Effector memory CD8-positive, alpha-beta T cell (primary cell): ENCODE measurements at places on chromosomes 7 and 10.

DNA sequence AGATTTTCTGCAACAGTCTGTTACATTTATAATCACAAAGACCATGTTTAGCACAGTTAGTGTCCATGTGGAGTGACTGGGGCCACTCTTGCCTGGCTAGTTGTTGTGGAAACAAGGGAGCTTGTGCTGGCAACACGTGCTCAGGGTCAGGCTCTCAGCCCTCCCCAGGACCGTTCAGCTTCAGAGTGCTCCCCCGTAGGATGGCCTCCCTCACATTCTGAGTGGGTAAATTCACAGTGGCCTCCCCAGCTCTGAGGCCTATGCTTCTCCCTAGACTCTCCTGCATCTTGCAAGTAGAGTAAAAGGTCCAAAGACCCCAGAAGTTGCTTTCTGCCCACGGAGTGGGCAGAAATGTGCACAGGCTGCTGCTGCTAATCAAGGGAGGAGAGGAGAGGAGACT, 122.3 kb downstream of the ADCY1 start:
- DNase-seq: no peak

- no peak for DNase-seq
Observed at GRCh38 chr10:35946556-35946955, 304.5 kb upstream of the FZD8 start.

GRCh38 chr10:11280187-11280932, 262.7 kb downstream of the CELF2 start:
- no peak for DNase-seq

DNA sequence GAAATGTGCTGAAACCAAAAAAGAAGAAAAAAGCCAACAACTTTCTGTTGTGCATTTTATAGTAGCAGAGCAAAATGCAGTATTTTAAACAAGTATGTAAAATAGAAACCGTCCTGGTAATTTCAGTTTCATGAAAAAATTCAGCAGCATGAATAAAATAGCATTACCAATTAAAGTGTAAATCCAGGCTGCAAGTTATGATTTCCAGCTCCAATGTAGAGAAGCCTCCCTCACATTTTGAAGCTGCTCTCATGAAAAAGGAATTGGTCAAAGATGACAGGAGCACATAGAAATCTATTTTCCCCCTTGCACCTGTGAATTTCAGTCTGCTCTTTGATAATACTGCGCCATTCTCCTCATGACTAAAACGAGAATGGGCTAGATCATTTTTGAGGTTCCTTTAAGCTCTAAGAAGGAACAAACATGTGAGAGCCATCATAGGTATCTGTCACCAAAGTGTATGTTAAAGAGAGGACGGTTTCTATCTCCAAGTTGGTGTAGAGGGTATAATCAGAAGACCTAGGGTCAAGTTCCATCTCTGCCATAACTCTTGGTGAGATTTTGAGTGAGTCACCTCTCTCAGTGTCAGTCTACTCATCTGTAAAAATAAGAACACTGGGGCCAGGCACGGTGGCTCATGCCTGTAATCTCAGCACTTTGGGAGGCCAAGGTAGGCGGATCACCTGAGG, 107.5 kb downstream of the MTPAP start:
- no peak for DNase-seq

GRCh38 chr7:30930621-30931020, 19.0 kb downstream of the AQP1 start:
- DNase-seq: no peak

DNA sequence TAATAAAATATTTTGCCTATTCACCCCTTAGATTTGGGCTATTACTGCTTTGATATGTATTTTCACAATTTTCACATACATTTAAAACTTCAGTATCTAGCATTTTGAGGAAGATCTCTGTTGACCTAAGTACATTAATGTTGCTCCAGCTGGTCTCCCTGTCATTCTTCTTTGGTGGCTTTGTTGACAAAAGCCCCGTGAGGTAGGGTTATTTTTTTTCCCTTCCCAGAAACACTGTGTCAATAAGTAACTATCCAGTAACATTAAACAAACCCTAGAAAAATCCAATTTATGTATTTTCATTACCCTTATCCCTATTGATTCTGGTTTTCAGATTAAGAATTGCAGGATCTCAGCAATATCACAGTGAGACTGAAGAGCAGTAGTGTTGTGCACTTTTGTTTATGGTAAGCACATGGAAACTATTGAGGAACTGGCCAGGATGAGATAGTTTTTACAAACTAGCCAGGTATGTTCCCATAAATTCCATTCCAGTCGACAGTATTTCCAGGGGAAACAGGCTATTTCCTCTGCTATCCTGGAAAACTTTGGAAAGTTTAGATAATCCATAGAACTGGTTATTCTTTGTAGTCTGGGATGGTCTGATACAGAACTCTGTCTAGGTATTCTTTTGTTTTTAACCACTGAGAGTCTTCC, 198.2 kb downstream of the PON1 start:
- no peak for DNase-seq

- no peak for DNase-seq
Observed at GRCh38 chr7:47091141-47091540, 490.8 kb downstream of the TNS3 start.

GRCh38 chr10:91919651-91920050, 3.9 kb upstream of the BTAF1 start:
- no peak for DNase-seq

GRCh38 chr7:44331682-44332081, 6.3 kb upstream of the CAMK2B start:
- DNase-seq: no peak

GRCh38 chr10:124204726-124205125, 111.3 kb upstream of the CHST15 start:
- DNase-seq: no peak

GRCh38 chr10:113569576-113569975, 16.7 kb downstream of the HABP2 start:
- no peak for DNase-seq

GRCh38 chr10:127928021-127928806, 21.3 kb downstream of the PTPRE start:
- no peak for DNase-seq

GRCh38 chr7:128963327-128963757, 25.6 kb downstream of the IRF5 start:
- no peak for DNase-seq

DNA sequence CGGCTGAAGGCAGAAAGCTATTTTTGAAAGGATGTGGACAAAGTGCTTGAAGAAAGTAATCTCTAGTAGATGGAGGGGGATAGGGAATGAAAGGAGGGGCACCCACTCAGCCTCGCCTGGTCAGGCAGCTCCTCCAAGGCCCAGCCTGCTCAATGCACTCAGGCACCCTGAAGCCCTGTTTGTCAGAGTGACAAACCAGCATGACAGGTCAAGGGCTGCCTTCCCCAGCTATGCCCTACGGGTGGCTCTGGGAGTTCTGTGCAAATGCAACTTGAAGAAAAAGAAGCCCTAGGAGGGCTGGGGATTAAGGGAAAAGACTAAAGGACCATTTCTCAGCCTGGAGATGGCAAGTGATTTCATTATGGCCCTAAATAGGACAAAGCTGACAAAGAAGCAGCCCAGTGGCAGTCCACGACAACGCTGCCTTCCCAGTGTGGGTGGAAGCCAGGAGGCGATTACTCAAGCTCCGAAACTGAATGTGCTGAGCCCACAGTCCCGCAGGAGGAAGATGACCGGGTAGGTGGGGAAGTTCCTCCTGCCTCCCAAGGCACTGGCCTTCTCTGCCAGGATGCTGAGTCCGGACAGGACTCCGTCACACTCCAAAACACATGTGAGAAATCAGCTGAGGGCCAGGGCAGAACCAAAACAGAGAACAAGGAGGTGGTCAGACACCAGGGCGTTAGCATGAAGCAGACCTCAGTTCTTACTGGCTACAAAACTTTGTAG, 16.3 kb downstream of the LIPA start:
- DNase-seq: no peak

DNA sequence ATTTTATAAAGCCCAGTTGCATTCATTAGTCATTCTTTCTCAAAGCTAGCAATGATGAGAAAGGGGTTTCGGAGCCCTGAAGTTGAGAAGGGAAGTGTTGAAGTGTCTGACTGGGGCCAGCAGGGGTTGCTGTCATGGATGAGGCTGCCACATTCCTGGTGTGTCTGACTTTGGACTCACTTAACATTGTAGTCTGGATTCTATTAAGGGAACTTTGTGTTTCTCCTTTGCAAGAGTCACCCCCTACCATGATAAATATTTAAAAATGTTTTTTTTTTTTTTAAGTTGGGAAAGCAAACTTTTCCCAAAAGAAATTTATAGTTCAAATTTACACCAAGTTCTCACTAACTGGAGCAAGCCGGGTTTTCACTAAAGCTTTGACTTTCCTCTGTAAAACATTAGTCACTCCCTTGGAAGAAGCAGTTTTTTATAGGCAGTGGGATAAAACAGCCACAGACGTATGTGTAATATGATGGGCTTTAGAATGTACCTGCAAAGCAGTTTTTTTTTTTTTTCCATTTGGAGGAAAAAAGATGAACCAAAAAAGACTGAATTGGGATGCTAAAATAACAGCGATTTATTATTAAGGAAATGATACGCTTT, 243.6 kb downstream of the TWIST1 start:
- DNase-seq: no peak

GRCh38 chr7:149140831-149141230, 6.4 kb upstream of the ZNF398 start:
- no peak for DNase-seq

GRCh38 chr7:142711746-142712616, 37.3 kb upstream of the PRSS1 start:
- DNase-seq: no peak

DNA sequence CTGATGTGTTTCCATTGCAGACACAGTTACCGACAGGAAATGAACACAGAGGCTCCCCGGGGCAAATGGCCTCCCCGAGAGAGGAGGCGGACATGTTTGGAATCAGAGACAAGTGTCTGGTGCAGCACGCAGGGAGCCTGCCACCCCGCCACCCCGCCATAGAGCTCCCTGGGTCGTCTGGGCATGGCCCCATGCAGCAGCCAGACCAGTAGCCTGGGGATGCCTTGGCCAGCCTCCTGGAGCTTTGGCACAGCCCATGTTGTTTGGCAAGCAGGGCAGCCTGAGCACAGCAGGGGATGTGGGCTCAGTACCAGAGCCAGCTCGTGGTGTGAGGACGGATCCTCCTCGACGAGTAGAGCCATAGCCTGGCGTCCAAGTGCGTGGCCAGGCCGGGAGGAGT, 80.8 kb downstream of the NKX6-2 start:
- no peak for DNase-seq

DNA sequence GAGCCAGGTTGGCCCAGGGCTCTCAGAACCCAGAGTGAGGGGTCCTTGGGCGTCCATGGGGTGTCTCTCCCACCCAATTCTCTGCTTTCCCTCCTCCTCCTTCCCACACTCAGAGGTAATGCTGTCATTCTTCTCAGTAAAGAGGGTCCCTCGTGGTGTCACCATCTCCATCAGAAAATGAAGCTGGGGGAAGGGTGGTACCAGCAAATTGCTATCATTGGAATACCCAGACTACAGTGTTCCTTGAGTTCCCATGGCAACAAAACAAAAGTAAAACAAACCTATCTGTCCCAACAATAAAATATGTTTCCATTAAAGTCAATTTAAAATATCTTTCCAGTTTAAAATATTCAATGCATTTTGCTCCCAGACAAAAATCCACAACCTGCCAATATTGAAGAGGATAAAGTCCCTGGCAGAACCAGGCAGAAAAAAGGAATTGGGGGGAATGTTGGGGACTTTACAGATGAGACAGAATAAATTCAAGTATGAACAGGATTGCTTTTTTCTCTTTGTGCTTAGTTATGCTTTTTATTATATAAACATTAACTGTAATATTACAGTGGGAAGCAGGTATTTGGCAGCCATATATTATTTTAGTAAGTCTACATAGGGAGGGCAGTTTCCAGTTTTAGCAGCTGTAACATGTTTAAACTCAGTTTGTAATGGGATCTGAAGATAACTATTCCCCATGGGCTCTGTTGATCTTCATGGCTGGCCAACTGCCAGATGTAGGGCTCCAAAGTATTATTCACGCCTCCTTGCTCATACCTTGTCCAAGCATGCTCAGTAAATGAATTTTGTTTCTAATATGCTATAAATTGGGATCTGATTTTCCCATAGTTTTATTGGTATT, 182.1 kb downstream of the ARID5B start:
- no peak for DNase-seq

- DNase-seq: no peak
Observed at GRCh38 chr10:93336110-93336509, 146.0 kb downstream of the MYOF start.

DNA sequence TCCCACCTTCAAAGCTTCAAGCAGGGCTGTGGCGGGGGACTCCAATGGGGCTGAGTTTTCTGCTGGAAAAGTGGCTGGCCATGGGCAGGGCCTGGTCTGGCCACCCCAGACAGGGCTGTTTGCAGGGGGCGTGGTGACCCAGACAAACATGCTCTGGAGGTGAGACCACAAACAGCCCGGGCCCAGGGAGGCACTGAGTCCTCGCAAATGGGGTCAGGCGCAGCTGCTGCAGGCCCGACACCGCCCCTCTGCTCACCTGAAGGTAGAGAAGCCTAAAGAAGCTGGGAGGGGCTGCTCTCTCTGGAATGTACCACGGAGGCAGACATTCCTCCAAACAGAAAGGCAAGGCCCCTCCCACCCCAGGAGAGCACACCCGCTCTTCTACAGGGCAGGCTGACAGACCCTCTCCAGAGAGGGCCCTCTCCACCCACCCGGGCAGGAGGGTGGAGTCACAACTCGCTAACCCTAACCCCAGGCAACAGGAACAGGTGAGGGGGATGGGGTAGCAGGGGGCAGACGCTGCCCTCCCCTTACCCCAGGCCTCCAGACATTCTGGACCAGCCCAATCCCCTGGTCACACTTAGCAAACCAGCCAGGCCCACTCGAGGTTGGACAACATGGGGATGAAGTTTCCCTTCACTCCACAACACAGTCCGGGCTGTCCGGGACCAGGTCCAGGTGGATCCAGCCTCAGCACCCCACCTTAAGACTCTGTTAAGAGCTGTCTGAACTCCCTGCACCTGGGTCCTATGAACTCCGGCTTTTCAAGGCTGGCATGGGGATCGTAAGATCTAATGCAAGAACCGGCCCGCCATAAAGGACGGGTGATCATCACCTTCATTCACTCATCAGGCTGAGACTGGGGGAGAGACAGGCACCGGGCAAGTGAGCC, 32.3 kb downstream of the OAT start:
- no peak for DNase-seq

GRCh38 chr10:76035206-76036110, 604.0 kb downstream of the LRMDA start:
- no peak for DNase-seq

- no peak for DNase-seq
Observed at GRCh38 chr7:134535919-134536299, 8.5 kb downstream of the AKR1B10 start.

- DNase-seq: no peak
Observed at GRCh38 chr7:69651101-69651590, 52.9 kb downstream of the AUTS2 start.

DNA sequence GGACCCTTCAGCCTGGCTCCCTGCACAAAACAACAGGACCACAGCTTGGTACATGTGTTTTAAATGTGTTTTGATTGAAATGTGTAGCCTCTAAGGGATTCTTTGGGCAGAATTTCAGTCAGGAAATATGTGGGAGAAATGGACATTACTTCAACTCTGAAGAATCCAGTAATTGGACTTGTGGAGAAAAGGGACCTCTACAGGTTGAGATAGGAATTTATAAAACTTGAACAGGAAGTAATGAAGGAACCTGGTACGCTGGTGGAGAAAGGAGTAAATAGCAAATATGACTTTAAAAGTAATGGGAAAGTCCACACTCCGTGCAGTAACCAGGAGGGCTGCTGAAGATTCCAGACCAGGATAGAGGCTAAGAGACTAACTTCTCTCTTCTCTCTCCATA, 220.5 kb downstream of the LHFPL3 start:
- no peak for DNase-seq
